Central memory CD4-positive, alpha-beta T cell (primary cell): ENCODE measurements at places on chromosomes 2 and 18.

GRCh38 chr2:40814616-40815015 is 362.7 kb upstream of the SLC8A1 start:
- no peak for DNase-seq

- DNase-seq, result no peak
Measured at GRCh38 chr18:7645756-7646155, 78.6 kb downstream of the PTPRM start.

DNA sequence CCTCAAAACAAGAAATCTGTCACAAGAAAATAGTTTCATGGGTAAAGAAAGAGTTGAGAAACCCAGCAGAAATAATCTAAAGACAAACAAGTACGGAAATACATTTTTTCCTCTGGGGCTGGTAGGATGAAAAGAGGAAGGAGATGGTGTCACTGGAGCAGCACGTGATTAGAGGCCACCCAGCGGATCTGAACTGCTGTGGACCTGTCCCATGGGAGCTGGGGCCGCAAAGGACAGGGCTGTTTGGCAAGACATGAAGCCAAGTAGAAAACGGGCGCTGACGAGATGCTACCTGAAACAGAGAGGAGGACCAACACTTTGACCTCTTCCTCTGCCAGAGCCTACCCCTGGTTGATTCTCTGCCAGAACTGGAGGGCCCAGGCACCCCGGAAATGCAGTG is 295.4 kb upstream of the ATP5MC3 start:
- DNase-seq, result no peak

DNA sequence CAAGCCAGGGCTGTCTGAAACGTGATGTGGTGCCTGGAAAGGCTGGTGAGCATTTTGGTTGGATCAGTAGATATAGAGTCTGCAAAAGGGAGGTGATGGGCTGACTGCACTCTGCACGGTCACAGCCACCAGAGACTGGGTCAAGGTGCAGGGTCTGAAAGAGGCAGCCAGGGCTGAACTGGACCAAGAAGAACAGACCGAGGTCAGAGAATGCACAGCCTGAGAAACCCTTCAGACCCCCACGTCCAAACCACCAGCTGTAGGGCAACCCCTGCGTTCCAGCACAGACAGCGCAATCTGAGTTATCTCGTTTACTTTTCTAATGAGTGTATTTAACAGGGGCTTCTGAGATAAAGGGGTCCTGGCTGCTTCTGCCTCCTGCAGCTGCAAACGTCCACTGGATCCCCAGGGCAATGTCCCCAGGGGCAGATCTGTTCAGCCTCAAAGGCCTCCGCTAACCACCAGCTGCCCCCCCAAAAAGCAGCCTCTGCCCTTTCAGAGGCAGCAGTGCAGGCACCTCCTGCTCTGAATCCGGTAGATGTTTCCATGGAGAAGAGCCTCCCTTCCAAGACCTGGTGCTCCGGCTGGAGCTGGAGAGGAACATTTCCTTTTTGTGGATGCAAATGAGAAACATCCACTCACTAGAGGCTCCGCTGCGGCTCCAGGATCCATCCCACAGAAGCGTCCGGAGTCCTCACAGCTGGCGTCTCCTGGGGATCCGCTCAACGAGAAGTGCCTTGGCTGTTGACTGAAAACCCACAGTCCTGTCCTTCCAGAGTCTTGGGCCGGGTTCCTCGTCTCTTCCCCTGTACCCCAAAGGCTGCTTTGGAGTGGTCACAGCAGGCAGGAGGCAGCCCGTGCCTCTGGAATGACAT is 970 bp upstream of the KCNG2 start:
- DNase-seq, result no peak

DNA sequence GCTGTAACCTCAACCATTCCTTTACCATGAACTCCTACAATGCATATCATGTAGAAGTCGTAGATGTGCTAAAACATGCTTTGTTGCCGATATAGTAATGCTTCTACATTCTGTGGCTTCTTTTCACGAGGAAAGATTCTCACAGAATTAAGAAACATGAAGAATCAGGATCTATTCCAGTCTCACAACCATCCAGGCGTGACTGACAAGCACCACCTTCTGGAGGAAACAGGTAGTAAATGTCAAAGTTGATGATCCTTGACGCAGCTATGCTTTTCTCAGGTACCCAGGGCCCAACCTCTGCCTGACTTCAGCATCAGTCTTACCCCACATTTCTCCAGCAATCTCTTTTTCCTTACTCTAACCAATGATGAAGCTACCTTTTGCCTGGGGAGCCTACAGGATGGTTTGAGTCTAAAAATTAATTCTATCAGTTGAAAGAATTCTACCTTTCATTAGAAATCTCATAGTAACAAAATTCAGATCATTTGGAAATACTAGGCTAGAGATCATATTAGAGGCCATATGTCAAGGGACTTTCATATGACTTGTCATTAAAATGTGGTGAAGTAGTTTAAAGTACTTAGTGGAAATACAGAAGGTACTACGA is 123.3 kb upstream of the RND3 start:
- DNase-seq, result no peak

DNA sequence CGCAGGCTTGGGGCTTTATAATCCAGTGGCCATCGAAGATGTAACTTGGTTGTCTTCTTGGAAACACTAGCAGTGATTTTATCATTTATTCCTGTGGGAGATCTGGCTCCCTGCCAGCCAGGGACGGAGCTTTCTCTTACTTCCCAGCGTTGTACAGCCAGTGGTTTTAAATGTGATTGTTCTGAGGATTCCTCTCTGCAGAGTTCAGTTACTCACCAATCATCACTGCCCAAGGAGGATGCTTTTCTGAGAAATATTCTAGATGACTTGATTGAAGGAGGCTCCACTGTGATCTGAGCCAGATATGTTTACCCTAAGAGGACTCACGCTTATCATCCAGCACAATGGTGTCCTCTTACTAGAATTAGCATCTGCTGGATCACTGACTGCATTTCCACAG is 744.3 kb downstream of the RNF144A start:
- DNase-seq, result no peak

GRCh38 chr2:237570776-237571335 is 4.5 kb downstream of the PRLH start:
- no peak for DNase-seq

- peak; percentile 39 for DNase-seq
Measured at GRCh38 chr2:241218131-241219029, 29.9 kb downstream of the ANO7 start.

DNA sequence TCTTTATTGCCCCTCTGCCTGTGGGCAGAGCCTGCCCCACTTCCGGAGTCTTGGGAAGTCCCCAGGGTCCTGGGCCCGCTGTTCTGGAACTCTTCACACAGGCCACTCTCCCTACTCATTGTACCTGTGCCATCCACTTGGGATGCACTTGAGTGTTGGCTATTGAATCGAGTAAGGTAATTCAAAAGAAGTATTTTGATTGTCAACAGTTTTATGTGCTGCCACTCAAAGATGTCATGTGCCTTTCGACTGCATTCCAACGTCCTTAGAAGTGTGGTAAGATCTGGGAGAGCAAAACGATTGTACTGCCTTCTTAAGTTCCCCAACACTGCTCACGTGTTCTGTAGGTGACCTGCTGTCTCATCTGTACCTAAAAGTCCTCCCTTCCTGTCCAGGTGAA is 77.0 kb upstream of the SMIM21 start:
- no peak for DNase-seq

DNA sequence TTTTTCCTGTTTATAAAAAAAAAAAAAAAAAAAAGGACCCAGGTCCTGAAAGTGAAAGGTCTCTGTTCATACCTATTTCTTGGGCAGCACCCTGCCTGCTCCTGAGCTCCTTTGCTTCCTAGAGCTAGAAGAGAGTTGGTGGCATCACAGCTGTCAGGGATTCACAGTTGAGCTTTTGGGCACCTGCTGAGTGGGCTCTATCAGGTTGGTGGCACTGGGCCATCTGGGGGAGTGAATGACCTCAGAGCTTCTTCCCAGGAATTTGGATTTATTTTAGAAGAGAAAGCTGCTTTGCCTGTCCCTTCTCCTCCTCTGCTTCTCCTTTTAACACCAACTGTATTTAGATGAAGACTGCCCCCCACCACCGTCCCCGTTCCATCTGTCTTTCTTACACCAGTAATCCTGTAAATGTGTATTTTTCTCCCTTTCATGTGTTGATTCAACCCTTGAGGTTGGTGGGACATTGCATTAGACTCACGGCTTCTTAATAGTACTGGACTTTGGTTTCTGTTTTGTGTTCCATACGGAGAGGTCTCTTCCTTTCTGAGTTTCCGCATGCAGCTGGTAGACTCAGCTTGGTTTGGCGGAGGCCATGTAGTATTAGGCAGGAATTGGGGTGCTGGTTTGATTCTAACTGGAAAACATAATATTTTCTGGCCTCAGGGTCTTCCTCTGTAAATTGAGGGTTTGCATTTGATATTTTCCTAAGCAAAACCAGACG is 7.6 kb upstream of the MGAT5 start:
- DNase-seq, result no peak

DNA sequence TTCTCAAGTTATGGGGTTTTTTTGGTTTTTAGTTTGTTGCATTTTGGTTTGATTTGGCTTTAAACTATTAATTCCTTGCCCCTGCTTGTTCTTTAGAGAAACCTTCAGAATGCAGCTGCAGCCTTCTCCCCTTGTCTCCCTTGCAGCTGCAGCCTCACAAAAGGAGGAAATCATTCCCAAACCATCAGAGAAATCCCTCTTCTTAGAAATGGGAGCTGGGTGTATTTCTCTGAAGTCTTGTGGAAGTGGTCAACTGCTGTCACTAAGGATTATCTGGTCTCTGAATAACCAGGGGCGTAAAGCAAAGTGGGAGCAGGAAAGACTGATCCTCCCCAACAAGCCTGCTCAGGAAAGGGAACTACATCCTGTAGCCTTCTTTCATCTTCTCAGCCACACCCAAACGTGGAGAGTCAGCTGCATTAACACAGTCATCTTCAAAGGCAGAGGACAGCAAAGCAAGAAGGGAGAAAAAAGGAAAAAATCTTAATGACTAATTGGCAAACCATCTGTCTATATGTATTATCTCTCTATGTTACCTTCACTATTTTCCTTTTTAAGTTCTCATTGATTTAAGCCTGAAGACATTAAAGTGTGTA is 1834.1 kb upstream of the PIK3C3 start:
- no peak for DNase-seq

- DNase-seq, result no peak
Measured at GRCh38 chr18:31041271-31042083, 1.1 kb downstream of the DSC3 start.

- DNase-seq, result no peak
Measured at GRCh38 chr2:234211797-234212196, 161.3 kb downstream of the SPP2 start.
